Endothelial cell (in vitro differentiated cells): ENCODE measurements at places on chromosomes 2 and 18. TPM values are rescaled to one million over a fixed set of nuclear protein-coding genes. Genes with fewer than 3 reads are reported as not detected.

DNA sequence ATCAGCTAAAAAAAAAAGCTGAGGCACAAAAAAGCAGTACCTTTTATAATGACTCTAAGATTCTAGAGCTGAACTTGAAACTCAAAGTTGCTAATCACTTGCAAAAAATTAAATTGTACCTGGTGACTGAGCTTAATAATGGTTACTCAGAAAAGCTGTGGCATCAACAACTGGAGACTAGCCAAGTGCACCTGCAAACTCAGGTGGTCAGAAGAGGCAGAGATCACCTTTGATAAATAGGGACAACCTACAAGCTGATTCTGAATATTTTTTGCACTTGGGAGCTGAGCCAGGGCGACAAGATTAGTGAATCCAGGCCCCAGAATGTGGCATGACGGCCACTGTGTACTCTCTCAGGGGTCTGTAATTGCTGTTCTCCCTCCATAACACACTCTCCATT lies 3.0 kb downstream of the ABHD3 start:
- DNase-seq, result no peak

DNA sequence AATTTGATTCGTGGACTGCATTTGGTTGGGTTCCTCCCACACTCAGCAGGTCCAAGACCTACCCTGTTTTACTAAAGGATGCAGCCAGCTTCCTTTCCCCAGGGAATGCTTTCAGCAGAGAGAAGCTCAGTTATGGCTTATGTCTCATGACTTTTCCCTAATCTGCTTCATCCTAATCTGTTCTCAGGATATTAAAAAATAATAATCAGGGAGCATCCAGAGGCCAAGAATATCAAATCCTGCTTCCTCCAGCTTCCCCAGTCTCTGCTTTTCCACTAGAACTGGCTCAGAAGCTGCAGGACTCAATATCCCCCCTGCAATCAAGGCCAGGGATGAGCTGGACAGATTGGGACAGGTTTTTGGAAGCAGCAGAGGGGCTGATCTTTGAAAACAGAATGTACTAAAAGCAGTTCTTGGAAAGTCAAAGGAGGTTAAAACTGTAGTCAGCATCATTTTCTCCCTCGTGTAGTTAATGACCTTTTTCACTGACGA lies 326.9 kb upstream of the TNP1 start:
- DNase-seq, result no peak

- DNase-seq, result no peak
Observed at GRCh38 chr2:169095621-169096105, 26.3 kb downstream of the DHRS9 start.

DNA sequence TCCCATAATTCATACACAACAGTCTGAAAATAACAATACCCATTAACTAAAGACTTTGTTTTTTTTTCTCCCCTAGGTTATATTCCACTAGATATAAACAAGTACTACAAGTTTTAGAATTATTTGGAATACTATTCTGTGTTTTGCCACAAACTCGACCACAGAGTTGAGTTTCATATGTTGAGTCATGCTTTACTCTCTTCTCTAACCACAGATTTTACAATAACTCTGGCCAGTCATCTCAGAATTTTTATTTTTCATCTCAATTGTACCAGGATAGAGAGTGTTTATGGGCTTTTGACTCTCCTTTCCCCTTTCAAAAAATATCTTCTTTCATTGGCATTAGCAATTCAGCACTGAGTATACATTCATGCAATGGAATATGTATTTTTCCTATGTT lies 348.7 kb upstream of the GALNT5 start:
- DNase-seq, result no peak

DNA sequence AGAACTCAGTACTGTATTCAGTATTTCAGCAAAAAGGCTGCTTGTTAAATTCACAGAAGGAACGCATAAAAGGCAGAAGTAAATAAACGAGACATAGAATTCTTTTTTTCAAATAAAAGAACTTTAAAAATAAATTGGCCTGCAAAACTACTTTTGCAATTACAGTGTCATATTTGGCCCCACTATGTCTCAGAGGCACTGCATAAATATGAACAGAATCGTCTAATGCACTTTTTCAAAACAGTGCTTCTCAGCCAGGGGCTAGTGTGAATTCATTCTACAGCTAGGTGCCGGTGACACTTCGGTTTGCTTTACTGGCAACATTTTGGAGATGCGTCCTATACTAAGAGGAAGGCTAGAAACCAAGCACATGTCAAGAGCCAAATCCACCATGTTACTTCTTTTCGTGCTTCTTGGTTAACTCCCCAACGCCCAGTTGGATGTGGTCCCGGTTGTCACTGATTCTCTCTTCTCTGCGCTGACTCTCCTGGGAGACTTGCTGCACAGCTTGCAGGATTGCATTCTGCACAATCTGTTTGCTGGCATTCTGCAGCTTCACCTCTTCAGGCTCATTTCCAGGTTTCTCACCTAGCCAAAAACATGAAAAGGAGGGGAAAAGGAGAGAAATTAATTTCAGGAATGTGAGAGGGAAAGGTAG lies 51.8 kb downstream of the AKAIN1 start:
- no peak for DNase-seq

DNA sequence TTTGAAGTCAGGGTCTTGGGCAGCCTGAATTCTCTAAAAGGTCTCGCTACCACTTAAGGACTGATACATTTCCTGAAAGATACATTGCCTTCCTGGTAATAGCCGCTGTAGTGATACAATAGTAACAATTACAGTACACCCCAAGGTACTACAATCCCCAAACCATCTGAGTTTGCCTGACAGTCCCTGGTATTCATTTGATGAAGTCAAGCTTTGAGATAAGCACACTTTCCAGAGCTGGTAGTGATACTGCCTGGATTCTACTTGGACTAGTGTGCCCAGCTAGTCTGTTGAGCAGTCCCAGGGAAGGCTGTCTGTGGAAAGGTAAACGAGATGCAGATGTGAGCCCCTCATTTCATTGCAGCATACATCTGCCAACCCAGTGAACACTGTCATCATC lies 24.4 kb upstream of the ITGB6 start:
- DNase-seq, result no peak

TPO gene
- total RNA-seq, result 0.41 TPM

GRCh38 chr18:4369705-4370104 lies 85.4 kb downstream of the DLGAP1 start:
- DNase-seq, result no peak

DNA sequence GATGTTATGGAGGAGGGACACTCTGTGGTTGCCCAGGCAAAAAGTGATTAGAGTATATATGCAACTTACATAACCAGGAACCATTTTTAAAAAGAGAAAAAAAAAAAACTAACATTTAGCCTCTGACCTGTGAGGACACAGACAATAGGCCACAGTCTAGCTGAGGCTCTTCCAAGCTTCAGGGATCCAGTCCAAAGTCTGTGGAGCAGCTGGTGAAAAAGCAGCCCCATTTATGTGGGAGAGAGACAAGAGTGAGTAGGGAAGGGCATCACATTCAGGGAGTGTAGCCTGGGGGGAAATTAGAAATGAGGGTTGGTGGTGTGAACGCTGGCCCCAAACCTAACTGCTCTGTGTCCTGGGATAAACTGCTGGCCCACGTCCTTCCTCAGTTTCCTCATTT lies 122.8 kb downstream of the MYO5B start:
- no peak for DNase-seq

DNA sequence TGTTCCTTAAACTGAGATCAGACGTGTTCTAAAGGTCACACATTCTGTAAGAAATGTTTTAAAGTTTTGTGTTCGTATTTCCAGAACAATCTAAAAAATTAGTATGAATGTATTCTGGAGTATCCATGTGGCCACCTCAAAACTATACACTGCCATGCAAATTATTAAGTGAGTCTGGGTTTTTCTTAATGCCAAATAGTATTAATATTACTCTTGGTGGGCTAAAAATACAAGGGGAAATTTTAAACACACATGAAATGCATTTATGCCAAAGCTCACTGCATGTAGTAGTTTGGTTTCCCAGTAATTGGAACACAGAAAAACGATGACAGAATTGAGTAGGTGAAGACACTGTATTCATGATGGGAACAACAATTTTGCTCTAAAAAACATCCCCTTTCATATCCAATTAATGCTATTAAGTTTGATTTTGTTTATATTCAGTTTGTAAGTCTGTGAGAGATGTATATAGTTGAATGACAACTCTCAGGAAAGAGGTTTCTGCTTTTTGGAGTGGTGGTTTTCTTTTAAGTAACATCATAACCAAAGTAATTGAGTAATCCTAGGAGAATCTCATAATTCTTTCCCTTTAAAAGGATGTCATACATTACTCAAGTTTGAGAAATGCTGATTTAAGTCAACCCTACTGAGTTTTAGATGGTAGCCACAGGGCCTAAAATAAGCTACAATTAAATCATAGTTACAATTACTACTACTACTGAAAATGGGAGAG lies 75.7 kb upstream of the CDCA7 start:
- no peak for DNase-seq
